Stimulated activated CD4-positive, alpha-beta T cell treated with anti-CD3 and anti-CD28 coated beads, Interleukin-1b, Interleukin-23, amount 100 ng/mL, for 48 hours (primary cell): ENCODE measurements at places on chromosomes 7 and 10.

DNA sequence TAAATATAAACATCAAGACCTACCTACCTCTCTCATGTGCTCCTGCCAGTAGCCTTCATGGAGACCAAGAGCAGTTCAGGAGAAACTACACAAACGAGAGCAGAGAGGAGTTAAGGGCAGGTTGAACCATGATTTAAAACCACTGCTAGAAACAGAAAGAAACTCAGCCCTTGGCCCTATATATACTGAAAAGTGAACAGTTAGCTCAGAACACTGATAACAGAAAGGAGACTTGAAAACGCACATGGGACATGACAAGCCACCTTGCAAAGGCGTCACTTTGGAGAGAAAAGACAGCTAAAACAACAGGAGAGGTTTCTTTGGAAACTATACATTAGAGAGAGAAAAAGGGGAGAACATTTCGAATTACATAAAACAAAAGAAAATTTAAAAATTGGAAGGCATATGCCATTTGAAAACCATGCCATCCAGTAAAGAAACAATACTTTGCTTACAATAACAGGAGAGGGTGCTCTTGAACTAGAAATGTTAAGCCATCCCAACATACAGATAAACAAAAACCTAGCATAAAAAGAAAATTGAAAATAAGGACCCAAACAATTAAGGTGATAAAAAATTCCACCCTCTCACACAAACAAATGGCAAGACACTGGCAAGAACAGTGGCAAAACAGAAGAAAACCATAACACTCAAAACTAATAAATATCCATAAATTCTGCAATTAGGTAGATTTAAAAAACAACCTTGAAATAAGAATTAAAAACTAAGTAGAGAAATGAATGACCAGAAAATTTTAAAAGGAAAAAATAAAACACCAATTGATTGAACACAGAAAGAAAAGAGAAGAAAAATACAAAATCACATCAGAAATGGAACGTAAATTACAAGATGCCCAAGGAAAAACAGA, 232.7 kb downstream of the IMMP2L start:
- no peak for DNase-seq

- peak; percentile 10 for DNase-seq
Measured at GRCh38 chr10:43689618-43689954, 40.9 kb upstream of the ZNF32 start.

GRCh38 chr10:93993782-93994437, at the start of gene PLCE1:
PLCE1 (plus strand) TSS chr10:93993931; CDS start chr10:94031047, 37,116 bp downstream.
- no peak for DNase-seq

DNA sequence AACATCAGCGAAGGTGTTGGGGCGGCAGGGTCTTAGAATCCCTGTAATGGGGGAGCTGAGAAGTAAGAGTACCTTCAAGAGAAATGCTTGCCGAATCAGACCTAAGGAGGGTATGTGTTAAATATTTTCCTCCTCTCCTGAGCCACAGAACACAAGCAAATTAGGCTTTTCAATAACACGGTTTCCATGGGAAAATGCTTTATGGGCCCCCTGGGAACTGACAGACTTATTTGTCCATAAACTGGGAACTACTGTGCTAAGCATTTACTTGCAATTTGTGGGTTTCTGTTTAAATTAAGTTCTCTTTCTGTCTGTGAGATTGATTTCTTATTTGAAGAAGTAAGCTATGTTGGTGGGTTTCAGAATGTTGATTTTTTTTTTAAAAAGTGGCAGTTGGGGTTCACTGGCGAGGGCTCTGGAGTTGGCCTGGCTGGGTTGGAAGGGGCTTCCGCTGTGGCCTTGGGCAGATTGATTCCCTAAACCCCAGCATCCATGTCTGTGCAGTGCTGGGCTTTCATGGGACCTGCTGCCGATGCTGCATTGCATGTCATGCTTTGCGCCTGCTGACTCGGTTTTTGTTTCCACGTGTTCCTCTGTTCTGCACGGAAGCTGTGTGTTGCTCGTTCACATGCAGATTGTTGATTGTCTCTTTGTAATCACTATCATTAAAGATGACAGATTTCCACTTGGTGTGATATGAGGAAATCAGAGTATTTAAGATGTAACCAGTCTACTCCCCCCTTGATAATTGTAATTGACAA, 7.2 kb downstream of the RBM17 start:
- no peak for DNase-seq

GRCh38 chr10:118209215-118209614, 132.9 kb downstream of the FAM204A start:
- DNase-seq: no peak

GRCh38 chr10:104582602-104582951, 58.5 kb upstream of the SORCS3 start:
- DNase-seq: no peak

DNA sequence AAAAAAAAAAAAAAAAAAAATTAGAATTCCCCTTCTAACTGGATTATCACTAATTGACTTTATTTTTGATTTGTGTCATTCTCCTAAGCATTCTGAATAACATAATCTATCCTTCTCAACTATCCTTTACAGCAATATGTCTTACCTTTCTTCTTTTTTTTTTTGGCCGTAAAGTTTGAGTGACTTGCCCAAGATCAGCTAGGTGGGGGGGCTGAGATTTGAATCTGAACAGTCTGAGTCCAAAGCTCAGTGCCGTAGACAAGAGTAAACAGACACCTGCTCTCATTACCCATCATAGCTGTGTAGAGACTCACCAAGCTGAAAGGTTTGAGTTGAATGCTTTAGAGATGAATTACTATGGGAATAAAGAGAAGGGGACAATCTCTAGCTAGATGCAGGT, 192.1 kb downstream of the SORCS1 start:
- no peak for DNase-seq

- no peak for DNase-seq
Measured at GRCh38 chr10:24242562-24242961, 33.6 kb downstream of the KIAA1217 start.

DNA sequence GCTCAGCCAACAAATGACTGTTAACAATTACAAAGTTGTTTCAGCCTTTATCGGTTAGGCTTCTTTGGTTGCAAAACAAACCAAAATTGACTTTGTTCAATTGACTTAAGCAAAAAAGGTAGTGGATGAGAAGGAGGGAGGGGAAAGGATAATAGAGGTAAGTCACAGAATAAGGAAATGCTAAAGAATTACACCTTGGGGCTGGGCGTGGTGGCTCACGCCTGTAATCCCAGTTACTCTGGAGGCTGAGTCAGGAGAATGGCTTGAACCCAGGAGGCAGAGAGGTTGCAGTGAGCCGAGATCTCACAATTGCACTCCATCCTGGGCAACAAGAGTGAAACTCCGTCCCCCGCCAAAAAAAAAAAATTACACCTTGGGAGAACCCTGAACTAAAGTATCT, 41.4 kb downstream of the AHCYL2 start:
- DNase-seq: no peak

GRCh38 chr10:17128261-17128660, 1.4 kb downstream of the CUBN start:
- DNase-seq: no peak

DNA sequence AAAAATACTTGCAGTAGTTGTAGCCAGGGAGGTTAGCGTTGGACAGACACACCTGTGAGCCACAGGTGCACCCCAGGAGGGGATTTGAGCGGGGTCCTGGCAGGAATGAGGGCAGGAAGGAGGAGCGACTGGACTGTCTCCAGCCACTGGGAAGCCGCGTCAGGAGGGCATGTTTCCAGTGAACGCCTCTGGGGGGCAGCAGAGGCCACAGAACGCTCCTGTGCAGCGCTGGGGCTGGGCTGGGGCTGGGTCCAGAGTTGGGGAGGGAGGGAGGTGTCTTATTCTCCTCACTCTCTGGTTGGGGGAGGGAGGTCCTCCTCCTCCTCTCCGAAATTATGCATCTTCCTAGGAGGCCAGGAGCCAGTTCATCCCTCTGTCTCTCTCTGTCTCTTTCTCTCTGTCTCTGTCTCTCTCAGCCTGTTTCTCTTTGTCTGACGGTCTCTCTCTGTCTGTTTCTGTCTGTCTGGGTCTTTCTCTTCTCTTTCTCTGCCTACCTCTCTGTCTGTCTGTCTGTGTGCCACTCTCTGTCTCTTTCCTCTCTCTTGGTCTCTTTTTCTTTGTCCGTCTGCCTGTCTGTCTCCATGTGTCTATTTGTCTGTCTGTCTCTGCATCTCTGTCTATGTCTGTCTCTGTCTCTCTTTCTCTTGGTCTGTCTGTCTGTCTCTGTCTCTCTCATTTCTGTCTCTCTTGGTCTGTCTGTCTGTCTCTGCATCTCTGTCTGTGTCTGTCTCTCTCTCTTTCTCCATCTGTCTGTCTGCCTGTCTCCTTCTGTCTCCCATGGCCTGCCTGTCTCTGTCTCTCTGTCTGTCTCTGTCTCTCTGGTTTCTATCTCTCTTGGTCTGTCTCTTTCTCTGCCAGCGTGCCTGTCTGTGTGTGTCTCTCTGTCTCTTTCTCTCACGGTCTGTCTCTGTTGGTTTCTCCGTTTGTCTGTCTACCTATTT, 9.9 kb upstream of the PSMG3 start:
- peak; percentile 65 for DNase-seq

GRCh38 chr10:80272793-80273522, 16.5 kb downstream of the MAT1A start:
- DNase-seq: no peak

- no peak for DNase-seq
Measured at GRCh38 chr7:100198266-100198665, 20.5 kb downstream of the STAG3 start.

DNA sequence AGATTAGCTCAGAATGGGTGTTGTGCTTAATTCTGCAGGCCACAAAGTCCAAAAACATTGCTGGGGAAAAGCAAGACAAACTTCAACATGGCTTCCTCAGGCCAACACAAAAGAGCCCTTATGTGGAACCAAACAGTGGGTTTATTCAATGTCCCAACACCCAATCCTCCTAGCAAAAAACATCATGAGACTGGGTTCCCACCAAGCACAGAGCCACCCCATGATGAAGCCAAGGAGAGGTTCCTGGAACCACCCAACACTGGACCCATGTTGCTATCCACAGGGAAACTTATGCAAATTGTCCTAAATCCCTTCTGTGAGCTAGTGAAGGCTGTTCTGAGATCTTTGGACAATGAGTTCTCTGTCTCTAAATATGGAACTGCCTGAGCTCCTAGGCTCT, 24.0 kb downstream of the SLC25A13 start:
- no peak for DNase-seq

DNA sequence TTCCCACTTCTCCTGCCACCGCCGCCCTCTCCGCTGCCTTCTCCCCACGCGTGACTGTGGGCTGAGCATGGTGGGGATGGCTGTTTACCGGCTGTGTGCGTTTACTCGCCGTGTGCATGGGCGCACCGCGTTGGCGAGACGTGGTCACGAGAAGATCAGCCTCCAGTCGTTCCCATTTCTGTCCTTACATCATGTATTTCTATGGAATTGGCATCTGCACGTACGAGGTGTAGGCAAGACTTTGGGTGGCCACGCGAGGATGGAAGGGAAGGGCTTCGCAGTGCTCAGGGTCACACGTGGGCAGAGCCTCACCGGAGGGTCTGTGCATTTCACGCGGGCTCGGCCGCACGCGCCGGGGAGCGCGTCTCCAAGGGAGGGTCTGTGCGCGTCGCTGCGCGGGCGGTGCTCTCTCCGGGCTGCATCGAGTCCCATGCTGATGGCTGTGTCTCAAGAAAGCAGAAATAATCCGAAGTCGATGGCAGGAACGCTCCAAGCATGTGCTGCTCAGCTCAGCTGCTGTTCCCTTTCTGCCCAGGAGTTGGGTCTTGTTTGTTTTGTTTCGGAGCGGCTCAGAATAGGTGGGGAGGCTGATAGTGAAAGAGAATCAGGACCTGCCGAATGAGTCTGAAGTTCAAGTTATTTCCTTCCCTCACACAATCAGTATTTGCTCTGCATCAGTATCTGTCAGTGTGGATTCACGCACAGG, 973 bp downstream of the CAMK1D start:
- DNase-seq: peak; percentile 53

DNA sequence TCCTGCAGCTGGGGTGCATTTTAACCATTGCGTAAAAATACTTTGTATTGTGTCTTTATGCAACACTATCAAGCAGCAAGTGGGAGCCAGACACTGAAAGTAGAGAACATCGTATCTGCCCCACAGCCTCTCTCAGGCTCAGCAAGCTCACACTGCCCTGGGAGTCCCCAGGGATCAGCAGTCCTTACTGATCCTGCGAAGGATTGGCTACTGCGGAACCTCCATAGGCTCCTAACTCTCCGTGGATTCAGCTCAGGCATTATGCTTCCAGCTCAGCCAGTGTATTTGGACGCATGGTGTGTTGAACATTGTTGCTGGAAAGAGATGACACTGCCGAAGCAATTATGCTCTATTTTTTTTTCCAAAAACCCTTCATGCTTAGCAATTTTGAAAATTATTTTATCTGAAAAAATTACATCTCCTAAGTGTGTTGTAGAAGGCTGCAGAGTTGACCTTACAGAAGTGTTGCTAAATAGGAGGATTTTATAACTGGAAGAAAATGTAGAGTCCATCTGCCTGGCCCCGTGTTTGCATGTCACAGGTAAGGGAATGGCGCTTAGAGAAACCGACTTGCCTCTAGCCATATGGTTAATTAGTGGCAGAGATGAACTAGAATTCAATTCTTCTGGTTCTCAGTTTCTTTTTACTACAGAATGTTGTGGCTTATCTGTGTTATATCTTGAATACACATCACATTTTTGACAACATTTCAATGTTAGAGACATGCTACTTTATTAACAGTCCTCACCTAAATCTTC, 276.4 kb upstream of the COBL start:
- no peak for DNase-seq

- DNase-seq: no peak
Measured at GRCh38 chr7:144048648-144049047, at the start of gene OR2A5. OR2A5 (plus strand) TSS chr7:144048948; CDS start chr7:144050402, 1,454 bp downstream.

- no peak for DNase-seq
Measured at GRCh38 chr10:51171946-51172345, 97.7 kb downstream of the PRKG1 start.

GRCh38 chr10:125002047-125002422, 60.1 kb downstream of the ZRANB1 start:
- no peak for DNase-seq

GRCh38 chr7:50915621-50916020, 132.9 kb upstream of the GRB10 start:
- no peak for DNase-seq

GRCh38 chr7:2707481-2707880, 19.5 kb downstream of the AMZ1 start:
- DNase-seq: no peak

DNA sequence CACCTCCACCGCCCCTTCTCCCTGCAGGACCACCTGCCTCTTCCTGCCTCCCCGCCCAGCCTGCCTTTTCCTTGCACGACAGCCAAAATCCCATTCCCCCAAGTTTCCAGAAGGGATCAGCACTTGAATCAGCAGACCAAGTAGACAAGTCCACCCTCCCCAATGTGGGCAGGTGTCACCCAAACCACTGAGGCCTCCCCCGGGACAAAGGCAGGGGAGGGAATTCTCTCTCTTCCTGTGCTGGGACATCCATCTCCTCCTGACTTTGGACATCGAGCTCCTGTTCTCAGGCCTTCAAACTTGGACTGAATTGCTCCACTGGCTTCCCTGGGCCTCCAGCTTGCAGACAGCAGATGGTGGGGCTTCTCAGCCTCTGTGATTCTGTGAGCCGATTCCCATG, 21.6 kb upstream of the PSMG3 start:
- DNase-seq: no peak

- no peak for DNase-seq
Measured at GRCh38 chr7:135428879-135429278, 81.0 kb downstream of the CNOT4 start.

GRCh38 chr7:118289476-118289875, 65.0 kb downstream of the ANKRD7 start:
- no peak for DNase-seq

- no peak for DNase-seq
Measured at GRCh38 chr10:19676063-19676462, 140.2 kb upstream of the PLXDC2 start.
